8988T (cell line): ENCODE measurements at places on chromosomes 2 and 18.

DNA sequence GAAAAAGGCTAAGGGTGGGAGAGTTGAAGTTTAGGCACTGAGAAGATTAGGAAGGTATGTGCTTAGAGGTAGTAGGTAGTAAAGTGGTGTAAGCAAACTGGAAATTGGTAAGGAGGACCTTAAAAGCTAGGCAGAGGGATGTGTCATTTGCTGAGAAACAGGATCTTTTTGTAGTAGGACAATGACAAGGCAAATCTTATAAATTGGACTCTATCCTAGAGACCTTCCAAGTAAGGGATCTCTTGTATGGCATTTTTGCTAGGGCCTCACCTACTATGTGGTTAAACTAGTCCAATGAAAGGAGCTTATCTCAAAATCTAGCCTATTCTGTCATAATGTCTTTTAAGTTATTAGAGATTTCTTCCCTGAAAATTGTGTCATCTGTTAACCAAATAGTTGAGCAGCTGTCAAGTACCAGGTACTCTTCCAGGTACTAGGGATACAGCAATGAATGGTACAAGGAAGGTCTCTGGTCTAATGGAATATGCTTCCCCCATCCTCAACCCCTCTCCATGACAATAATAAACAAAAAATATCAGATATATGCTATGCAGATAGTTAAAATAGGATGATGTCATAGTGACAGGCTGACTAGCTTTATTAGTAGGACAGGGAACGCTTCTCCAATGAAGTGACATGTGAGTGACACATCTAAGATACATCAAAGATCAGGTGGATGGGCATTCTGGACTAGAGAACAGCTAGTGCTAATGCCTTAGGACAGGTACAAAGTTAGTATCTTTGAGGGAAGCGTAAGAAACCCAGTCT is 17.7 kb downstream of the RIOK3 start:
- DNase-seq: no peak

GRCh38 chr2:122100346-122100745 is 344.9 kb downstream of the TSN start:
- DNase-seq: no peak

DNA sequence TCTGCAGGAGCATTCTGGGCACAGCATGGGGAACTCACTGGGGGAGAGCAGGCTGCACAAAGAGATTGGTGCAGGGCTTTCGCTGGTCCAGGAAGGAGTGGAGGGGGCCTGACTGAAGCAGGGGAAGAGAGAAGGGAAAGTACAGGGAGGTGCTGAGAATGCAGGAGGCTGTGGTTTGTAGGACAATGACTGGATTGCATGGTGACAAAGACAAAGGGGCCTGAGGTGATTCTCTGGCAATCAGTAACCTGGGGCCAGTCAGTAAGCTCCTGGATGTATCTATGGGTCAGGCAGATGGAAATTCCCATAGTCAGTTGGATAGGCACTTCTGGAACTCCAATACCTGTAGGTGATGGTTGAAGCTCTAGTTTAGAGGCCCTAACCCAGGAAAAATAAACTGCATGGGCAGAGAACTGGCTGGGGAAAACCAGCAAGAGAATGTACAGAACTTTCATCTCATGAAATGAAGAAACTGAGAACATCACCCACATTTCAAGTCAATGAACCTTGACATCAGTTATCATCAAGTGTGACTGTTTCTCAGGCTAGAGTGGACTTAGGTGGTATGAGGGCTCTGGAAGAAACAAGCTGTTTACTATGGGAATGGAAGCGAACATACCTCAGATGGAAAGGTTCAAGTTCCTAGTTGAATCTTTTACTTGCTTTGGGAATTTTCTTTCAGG is 193.2 kb downstream of the TPGS2 start:
- no peak for DNase-seq

- DNase-seq: no peak
Observed at GRCh38 chr2:191247381-191248057, 2.3 kb downstream of the MYO1B start.

- DNase-seq: no peak
Observed at GRCh38 chr18:69216321-69216720, 184.4 kb upstream of the DOK6 start.

DNA sequence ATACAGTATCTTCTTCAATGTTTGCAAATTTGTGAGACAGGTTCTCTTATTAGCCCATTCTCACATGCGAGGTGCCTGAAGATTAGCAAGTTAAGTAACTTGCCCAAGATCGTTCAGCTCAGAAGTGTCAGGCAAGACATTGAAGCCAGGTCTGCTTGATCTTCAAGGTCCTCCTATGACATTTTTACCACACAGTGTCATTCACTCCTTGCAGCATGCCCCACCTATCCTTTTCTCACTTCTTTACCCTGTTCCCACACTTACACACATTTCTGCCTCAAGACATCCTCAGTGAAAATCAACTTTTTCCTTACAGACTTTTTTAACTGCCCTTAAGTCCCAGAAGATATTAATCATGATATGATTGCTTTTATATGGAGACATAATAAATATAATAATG is 73.8 kb downstream of the SCN2A start:
- DNase-seq: no peak

- DNase-seq: no peak
Observed at GRCh38 chr2:189203177-189203799, 23.7 kb upstream of the COL5A2 start.

- no peak for DNase-seq
Observed at GRCh38 chr18:40949114-40949950, 1005.7 kb upstream of the PIK3C3 start.

GRCh38 chr2:182715121-182715891 is 751 bp upstream of the DNAJC10 start:
- no peak for DNase-seq

DNA sequence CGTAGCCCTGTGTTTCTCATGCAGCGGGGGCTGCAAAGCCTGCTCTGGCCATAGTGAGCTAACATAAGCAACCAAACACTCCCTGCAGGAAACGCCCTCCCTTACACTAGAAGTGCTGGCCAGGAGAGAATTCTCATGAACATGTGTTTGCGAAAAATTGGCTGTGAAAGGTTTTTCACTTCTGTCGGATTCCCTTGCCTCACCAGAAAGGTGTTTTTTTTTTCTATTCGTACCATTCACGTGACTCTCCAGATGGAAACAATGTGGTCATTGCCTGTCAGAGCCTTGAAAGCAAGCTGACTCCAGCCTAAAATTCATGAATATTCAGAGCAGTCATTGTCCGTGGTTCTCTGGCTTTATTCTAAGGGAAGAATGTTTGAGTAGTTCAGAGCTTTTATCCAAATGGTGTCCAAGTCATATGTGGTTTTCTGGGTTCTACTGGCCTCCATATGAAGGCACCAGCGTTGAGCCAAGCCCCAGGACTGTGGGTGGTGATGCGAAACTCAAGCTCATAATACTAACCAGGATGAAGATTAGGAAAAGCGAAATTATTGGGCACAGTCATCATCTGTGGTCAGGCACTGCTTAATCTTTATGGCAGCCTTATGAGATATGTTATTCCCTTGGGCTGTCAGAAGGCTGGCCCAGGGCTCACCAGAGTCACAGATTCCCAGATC is 236.4 kb downstream of the ALPK2 start:
- no peak for DNase-seq

DNA sequence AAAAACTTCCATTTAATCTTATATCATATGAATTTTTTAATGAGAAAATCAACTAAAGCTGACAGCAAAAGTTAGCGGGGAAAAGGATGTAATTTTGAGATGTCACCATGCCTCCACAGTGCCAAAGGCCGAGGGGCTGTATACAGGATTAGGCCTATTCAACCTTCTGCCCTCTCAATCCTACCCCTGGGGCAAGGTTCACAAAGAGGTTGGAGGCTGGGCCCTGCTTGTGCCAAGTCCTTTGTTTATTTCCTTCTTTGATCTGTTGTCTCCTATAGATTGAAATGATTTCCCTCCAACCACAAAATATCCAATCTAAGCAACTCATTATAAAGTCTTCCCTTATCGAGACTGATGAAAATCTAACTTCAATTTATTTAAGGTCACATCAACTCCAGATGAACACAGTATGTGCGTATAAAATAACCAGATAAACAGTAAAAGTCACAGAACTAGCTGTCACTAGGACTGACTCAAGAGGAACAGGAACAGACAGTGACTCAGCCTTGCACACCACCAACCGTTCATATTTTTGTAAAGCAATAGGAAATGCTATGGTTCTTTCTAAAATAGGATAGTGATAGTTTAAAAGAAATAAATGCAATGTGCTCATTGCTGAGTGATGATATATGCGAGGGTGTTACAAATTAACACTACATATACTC is 95.8 kb downstream of the SLC25A12 start:
- DNase-seq: no peak

DNA sequence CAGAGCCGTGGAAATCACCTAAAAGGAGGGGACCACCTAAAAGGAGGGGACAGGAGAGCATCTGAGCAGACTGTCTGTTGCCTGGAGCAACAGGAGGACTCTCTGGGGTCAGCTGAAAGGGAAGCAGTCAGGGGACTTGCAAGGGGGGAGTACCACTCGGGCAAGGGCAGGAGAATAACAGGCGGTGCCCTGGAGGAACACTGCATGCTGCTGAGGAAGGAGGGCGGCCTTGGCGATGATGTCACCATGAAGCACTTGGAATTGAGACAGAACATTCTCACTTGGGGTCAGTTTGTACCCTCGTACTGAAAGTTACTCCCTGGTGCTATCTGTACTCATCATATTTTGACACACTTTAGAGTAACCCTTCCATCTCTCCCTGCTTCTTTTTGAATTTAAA is 18.4 kb downstream of the SIX3 start:
- no peak for DNase-seq

GRCh38 chr2:195595825-195596224 is 61.2 kb upstream of the SLC39A10 start:
- no peak for DNase-seq

DNA sequence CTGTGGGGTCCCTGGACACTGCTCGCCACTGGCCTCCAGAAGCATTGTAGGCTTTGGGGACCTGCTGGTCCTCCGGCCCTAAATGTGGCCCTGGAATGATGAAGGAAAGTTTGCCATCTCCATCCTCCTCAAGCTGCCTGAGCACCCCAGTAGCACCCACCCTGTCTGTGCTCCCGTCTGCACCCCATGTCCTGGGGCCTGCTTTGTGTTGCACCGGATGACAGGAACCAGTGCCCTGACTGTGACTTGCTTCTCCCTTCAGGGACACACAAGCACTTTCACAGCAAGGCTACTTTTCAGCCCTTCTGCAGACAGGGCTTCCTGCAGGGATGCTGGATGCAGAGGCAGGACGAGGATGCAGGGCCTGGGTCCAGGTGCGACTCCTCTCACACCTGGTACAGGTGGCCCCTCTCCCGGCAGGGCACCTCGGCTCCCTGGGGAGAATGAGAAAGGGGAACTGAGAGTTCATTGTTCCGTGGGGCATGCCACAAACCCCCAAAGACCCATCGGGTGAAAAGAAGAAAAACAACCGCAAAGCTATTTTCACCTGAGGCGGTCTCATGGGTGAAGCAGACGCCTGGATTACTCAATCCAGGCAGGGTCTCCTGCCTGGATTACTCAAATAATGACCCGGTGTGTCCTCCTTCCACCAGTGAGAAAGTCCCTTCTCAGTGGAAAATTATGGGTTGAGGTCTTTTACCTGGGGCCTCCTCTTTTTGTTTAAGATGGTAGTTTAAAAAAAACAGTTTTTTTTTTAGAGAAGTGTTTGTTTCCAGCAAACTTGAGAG is 74.9 kb downstream of the LONRF2 start:
- DNase-seq: no peak

DNA sequence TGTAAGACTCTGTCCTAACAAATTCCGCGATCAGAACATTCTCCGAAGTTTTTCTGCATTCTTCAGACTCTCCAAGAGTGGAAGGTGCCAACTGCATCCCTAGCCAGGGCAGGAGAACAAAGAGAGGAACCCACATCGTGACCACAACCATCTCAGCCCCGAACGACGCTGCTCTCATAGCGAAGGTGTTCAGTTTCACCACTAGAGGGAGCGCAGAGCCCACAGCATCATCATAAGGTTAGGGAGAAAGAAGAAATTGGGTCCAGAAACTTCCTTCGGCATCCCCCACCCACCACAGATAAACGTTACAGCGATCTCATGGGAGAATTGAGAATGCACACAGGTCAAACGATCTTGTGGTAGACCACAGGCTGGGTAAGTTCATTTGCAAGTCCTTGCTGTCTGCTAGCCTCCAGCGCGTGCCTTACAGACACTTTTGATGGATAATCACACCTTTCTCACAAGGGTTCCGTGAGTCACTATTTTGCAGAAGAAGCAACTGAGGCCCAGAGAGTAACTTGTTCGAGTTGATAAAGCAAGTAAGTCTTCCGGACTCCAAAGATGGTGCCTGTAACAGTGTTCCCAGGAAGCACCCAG is 53.7 kb upstream of the ARL4C start:
- DNase-seq: peak; percentile 29

DNA sequence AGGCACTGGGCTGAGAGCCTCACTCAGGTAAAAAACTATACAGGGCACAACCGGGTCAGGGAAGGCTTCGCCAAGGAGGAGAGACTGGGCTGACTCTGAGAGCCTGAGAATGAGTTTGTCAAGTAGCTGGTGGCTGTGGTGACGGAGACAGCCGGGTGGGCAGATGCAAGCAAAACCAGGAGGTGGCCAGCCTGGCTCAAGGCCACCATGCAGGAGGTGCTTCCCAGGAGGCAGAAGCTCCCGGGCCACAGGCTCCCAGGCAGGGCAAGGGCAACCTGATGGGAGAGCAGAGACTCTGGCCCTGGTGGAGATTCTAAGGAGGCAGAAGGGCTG is 2.9 kb upstream of the INHBB start:
- no peak for DNase-seq

- no peak for DNase-seq
Observed at GRCh38 chr2:186919296-186919695, 70.3 kb upstream of the ZSWIM2 start.

DNA sequence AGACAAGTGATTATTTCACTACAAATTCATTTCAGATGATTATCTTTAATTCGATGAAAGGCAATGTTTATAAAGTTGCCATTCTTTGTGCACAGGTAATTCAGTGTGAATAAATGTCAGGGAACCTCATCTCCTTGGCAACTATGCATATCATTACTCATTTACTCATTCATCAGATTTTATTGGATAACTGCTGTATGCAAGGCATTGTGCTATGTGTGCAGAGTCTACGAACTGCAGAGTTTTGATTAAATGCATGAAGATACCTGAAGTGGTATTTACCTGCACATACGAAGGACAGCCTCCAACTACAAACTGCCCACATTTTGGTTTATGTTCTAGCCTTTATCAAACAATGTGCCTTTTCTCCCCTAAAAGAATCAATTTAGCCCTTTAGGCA is 3.5 kb downstream of the RND3 start:
- no peak for DNase-seq

DNA sequence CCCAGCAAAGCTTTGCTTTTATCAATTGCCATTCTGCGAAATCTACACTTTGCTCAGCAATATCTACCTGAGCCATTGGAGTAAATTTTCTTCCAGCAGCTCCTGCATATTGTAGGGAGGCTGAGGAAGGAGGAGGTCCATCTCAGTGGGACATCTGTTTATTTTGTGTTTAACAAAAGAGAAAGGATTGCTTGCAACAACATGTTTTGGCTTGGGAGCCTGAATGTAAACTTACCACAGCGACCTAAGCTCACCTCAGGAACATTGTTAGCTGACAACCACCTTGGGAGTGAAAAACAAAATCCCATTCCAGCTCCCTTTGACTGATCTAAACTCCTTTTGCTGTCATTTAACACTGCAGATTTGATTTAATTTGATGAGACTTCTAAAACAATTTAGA is 356.1 kb downstream of the SS18 start:
- DNase-seq: no peak
